ENCODE measurements at places on chromosomes 7 and 10.

GRCh38 chr10:15419279-15419874 is 48.3 kb upstream of the FAM171A1 start:
- no peak for DNase-seq

DNA sequence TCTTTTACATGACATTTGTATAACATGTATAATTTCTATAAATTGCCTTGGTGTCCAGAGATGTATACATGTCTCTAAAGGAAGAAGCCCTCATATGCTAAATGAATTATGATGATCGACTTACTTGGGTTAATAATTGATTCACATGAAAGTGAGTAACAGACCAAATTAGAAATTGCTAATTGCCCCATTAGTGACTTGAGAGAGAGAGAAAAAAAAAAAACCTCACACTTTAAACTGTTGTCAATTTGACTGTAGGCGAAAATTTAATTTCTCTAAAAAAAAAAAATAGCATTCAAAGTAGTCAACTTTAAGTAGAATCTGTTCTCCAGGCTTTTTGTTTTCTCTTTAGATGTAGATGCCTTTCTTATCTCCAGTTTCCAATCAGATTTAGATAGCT is 383.3 kb downstream of the SH2D4B start:
- DNase-seq, result no peak

- DNase-seq, result peak; percentile 83
Observed at GRCh38 chr10:16673443-16673842, 143.8 kb downstream of the RSU1 start.

DNA sequence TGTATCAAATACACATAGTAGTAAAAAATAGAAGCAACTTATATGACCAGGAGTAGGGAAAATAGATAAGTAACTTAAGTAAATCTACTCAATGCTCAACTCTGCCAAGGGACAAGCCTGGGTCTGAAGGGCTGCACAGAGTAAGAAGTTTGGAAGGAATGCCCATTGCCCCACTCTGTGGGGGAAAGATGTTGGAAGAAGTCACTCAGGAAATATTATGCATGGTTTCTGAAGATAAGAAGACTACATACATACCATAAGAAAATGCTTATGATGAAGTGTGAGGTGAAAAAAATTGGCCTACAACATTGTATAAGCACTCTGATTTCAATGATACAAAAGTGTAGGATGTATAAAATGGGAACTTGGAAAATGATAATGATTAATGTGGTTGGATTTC is 54.0 kb downstream of the LAMB4 start:
- no peak for DNase-seq
